ENCODE measurements at places on chromosomes 1 and 21. TPM values are rescaled to one million over a fixed set of nuclear protein-coding genes. Genes with fewer than 3 reads are reported as not detected.

Gene RGS13
- total RNA-seq, result not detected

Gene KIAA1614
- total RNA-seq, result 1.8 TPM

Gene CD1E
- not detected for total RNA-seq

Gene AQP10
- total RNA-seq, result 0.13 TPM

Gene TEKT2
- total RNA-seq, result 0.21 TPM

Gene CCDC30
- 0.60 TPM for total RNA-seq

Gene KLHL20
- total RNA-seq, result 34.1 TPM
